ENCODE measurements at places on chromosomes 4 and X. TPM values are rescaled to one million over a fixed set of nuclear protein-coding genes. Genes with fewer than 3 reads are reported as not detected.

Gene SPANXC
- not detected for total RNA-seq

Gene ZNF41
- total RNA-seq = 3.8 TPM

Gene PDE5A
- 11.6 TPM for total RNA-seq

Gene HPSE
- total RNA-seq = 15.2 TPM

Gene RXFP1
- 0.36 TPM for total RNA-seq

Gene FGF13
- total RNA-seq = not detected

Gene TLR10
- not detected for total RNA-seq

Gene AKAP14
- total RNA-seq = not detected

Gene KIT
- 1.1 TPM for total RNA-seq

Gene USP26
- total RNA-seq = not detected

Gene ENPP6
- total RNA-seq = not detected

Gene WNK3
- total RNA-seq = 1.4 TPM

Gene SPANXN2
- not detected for total RNA-seq

Gene SH2D1A
- not detected for total RNA-seq

Data from cardiac atrium fibroblast (primary cell).